ENCODE measurements at places on chromosomes 5 and 9.
A peak's percentile ranks its signal among the peaks of the same experiment; 100 is the strongest.

- DNase-seq, result peak; percentile 23
These were observed 47.8 kb upstream of the IER5L start for GRCh38 chr9:129225815-129226214.

- no peak for DNase-seq
These were observed 284.8 kb downstream of the CRB2 start for GRCh38 chr9:123640792-123641222.

- no peak for DNase-seq
These were observed 1.1 kb downstream of the UGCG start for GRCh38 chr9:111897601-111898137.

DNA sequence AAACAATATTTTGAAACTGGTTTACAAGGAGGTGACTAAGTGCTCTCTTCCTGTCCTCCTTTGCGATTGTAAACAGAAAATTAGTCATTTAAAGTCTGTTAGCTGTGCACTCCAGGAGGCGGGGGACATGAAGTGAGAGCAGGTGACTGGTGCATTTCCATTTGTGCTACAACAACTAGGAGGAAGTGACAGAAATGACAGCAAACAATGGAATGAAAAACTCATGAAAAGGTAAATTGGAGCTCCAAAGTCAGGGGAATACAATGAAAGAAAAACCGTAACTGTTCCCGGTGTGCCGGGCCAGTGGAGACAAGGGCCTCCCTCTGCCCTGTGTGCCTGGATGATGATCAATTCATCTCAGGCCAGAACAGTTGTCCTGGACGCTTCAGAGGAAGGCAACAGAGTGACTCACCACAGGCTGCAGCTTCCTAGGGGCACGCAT, 439.9 kb downstream of the GADD45G start:
- no peak for DNase-seq

- DNase-seq, result no peak
These were observed 191.0 kb downstream of the CACNA1B start for GRCh38 chr9:138068601-138069035.

DNA sequence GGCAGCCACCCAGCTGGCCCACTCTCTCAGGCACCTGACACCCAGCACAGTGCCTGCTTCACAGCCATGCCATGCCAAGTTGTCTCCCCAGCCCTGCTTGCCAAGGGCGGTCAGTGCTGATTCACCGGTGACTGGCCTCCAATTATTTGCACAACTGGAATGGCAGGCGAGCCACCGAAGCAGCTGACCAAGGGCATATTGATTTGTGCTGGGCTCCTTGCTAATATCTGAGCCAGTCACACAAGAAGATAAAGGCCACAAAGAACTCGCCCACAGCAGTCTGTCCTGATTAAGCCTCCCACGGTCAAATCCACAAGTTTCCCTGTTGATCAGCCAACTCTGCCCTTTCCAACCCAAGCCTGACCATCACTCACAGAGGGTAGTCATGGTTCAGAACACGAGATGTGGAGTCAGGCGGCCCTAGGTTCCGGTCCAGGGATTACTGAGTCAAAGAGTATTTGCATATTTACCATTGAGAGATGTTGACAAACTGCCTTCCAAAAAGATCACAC, 6.4 kb upstream of the EEIG1 start:
- no peak for DNase-seq

DNA sequence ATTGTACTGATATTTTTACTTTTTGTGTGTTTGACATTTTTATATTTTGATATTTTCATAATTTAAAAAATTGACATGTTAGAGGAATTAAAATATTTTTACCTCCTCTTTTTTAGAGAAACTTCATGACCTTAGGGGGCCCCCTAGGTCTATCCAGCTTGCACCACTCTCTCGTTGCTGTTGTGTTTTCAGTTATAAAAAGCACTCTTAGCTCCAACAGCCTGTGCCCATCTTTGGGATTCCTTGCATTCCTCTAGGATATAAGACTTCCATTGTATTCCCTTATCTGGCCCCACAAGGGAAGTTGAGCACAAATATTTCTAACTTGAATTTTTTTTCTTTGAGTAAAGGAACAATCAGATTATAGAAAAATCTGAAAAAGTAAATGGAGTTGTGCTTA, 245.3 kb downstream of the SH3GL2 start:
- no peak for DNase-seq

DNA sequence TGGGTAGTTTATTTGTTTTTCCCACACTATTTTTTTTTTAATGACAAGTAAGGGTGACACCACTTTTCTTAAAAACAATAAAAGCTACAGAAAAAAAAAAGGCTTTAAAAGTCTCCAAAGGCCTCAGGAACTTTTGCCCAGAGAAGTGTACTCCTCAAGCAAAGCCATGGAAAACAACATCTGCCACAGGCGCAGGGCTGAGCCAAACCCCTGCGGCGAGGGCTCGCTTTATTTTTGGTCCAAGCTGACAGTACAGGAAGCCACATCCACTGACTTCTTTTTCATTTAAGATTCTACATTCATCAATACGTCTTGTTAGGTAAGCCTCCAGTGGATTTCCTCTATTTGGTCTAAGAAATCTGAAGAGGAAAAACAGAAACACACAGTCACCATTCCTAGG, 51.9 kb upstream of the IFNK start:
- DNase-seq, result no peak

- DNase-seq, result no peak
These were observed 91.0 kb upstream of the MVB12B start for GRCh38 chr9:126235336-126236243.

DNA sequence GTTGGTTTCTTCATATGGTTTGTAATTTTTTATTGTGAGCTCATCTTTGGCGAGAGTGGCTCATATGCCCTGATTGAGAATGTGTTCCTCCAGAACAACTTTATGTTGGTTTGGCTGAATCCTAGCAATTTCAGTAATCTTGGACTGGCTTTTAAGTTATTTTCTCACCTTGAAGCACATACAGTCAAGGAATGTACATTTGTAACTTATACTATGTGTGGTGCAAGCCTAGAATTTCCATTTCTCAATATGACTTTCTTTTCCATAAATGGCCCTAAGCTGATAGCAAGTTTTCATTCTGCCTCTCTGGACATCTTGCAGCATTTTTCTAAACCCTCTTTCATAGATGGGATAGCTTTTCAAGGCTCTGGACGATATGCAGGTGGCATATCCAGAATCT, 247.5 kb downstream of the DOCK8 start:
- DNase-seq, result no peak

- DNase-seq, result peak; percentile 47
These were observed 117.0 kb downstream of the TRPM6 start for GRCh38 chr9:74770508-74771261.

GRCh38 chr5:17305964-17306725, 88.7 kb downstream of the BASP1 start:
- DNase-seq, result no peak

- no peak for DNase-seq
These were observed 27.4 kb downstream of the JMY start for GRCh38 chr5:79263290-79263689.

DNA sequence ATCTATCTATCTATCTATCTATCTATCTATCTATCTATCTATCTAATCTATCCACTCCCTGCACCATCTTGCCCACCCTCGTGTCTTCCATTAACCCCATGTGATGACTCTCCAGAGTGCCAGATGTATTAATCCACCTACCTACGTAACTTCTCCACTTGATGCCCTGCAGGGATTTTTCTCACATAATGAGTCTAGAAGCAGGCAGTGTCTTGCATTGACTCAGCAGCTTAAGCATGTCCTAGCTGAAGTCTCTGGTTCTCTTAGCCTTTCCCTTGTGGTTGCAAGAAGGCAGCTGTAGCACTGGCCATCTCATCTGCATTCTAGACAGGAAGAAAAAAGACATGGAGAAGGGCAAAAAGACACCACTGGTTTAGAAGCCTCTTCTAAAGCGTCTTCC, 96.7 kb upstream of the ALDH1B1 start:
- no peak for DNase-seq

- no peak for DNase-seq
These were observed 47.5 kb upstream of the ORM1 start for GRCh38 chr9:114275246-114276004.

- no peak for DNase-seq
These were observed 62.8 kb downstream of the HMCN2 start for GRCh38 chr9:130328349-130328801.

DNA sequence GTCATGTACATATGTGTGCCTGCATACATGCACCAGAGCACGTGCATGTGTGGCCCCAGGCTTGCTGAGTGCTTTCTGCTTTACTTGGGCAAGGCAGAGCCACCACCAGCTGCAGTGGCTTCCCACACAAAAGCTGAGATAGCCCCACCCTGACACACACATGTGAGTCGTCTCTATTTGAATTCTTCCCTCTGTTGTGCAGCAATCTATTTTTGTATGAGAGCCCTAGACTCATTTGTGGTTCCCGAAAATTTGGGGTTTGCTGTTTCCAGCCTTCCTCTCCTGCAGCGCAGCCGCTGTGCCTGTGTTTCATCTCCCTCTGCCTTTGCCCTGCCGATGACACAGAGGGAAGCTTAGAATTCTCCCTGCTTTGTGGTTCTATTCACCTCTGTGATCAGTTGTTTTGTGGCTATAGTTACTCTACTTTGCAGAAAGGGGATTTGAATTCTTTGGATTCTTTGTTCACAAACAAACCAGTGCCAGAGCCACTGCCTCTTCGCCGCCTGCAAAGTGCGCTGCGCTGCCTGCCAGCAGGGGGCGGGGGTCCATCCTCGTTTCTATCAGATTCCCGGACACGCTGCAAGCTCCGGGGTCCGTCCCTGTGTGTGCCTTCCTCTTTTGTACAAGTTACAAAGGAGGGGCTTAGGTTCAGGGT, 95.8 kb upstream of the DAP start:
- peak; percentile 85 for DNase-seq

DNA sequence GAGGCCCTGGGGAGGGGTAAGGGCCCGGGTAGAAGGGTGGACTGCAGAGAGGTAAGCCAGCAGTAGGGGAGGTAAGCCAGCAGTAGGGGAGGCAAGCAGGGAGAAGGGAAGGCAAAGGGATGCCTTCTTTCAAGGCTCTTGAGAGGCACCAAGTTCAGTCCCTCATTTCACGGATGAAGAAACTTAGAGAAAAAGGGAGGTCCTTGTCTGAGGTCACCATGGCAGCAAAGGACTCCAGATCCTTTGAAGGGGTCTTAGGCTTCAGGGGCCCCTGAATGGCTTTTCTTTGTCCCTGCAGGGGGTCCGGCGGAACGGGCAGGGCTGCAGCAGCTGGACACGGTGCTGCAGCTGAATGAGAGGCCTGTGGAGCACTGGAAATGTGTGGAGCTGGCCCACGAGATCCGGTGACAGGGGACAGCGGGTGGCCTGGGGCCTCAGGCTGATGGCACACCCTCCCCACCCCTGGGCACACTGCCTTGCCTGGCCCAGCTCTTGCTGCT, 42.6 kb downstream of the RGS3 start:
- no peak for DNase-seq

- DNase-seq, result no peak
These were observed 221.7 kb downstream of the FSTL4 start for GRCh38 chr5:133390416-133391353.

- DNase-seq, result no peak
These were observed 110.1 kb downstream of the INSYN2B start for GRCh38 chr5:169870211-169870610.

DNA sequence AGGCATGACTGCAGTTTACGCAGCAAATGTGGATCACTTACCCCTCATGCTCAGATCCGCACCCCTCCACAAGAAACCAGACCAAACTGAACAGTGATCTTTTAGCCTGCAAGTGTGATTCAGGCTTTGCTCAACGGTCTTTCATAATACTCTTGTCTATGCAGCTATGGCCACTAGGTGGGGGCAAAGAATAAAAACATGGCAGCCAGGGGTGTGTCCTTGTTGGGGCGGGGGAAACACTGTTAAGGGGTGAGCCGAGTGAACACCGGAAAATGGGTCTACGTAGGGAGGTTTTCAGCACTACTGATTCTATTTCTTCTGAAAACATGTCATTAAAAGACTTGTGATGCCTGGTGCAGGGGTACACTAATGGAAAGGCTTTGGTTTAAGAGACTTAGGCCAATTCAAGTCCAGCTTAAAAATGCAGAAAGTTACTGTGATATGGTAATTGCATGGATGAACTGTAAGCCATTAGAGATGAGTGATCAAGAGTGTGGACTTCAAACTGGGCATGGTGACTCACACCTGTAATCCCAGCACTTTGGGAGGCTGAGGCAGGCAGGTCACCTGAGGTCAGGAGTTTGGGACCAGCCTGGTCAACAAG, 49.9 kb upstream of the GPR151 start:
- peak; percentile 54 for DNase-seq

DNA sequence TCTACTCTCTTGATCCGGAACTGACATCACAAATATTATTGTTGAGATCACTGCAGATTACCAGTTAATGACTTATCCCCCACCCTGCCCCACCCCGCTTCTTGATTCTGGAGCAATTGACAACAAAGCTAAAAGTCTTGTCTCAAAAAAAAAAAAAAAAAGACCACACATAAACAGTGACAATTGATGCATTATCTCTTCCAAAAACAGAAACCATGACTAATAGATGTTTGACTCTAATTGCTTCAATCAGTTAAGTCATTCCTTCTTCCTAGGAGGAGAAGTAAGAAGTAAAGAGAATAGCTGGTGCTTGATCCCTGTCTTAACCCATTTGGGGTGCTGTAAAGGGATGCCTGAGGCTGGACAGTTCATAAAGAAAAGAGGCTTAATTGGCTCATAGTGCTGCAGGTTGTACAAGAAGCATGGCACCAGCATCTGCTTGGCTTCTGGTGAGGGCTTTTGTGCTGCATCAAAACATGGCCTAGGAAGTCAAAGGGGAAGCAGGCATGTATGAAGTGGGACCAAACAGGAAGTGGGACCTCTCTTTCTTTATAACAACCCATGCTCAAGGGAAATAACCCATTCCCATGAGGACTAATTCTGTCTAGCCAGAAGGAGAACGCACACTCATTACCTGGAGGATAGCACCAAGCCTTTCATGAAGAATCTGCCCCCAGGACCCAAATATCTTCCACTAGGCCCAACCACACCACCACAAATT, 158.7 kb downstream of the TMEM167A start:
- DNase-seq, result no peak

GRCh38 chr5:142798099-142798770, 28.1 kb downstream of the ARHGAP26 start:
- no peak for DNase-seq

DNA sequence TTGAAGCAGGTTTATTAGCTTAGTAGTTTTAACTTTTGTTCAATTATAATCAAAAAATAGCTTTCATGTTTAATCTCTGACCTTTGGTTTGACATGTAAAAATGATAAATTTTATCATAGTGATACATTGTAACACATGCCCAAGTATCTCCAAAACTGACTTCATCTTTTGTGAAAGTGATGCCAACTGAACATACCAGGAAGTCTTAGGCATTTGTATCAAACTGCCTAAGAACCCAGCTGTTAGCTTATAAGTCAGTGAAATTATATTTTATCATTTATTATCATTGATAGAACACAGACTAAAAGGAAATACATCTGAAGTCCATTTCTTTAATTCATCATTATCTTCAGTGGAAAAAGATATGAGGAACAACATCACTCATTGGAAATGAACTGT, 39.1 kb downstream of the NIPBL start:
- no peak for DNase-seq

Measured in endothelial cell (in vitro differentiated cells).